Stimulated activated CD8-positive, alpha-beta memory T cell treated with anti-CD3 and anti-CD28 coated beads, Interleukin-15, amount 100 ng/mL, for 24 hours (primary cell): ENCODE measurements at places on chromosomes 11 and 22.

DNA sequence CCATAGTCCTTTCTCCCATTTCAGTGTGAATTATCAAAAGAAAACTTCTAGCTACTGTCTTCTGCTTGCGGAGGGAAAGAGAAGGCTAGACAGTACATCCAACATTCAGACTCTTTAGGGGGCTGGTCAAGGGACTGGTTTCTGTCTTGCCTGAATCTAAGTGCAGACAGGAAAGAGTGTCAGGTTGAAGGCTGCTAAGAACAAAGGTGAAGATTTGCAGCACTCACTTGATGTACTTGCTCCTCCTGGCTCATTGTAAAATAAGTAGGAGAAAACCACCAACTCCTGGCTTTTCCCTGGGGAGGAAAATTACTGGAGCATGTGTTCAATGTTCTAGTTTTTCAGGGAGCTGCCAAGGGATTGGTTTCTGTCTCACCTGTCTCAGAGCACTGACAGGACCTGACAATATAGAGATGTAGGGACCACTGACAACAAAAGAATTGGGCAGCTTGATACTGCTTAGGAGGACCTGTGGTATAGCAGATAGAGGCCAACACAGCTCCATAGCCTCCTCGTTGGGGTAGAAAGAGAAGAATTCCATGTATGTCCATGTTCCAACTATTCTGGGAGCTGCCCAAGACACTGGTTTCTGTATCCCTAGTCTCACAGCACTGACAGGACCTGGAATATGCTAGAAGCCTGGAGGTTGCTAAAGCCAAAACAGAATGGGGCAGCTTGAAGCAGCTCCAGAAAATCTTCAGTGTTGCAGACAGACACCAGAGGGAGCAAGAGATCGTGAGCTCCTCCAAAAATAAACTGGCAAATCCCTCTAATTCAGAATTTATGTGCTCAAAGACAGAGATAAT lies 39.7 kb upstream of the MMP12 start:
- no peak for DNase-seq

GRCh38 chr11:303363-303762 lies 4.0 kb upstream of the IFITM5 start:
- no peak for DNase-seq

DNA sequence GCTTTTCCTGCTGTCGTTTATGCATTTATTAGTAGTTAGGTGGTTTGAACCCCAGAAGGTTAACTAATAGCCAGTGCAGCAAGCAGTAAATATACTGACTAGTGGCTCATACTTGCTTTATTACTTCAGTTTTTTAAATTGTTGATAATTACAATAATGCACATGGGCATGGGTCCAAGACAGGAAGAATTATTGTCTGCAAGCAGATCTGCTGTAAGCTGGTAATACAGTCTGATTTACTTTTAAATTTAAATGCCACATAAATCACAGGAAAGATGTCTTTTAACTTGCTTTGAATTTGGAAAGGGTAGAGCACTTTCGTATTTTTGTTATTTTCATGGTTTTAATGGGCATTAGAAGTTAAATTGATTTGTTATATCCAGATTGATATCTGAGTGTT lies 27.1 kb downstream of the APLP2 start:
- no peak for DNase-seq

GRCh38 chr11:62450543-62451240 lies 31.9 kb downstream of the SCGB1A1 start:
- DNase-seq, result no peak

GRCh38 chr11:94519478-94520084 lies 7.3 kb downstream of the C11orf97 start:
- DNase-seq, result no peak

GRCh38 chr22:25161017-25161915 lies 38.4 kb upstream of the CRYBB3 start:
- DNase-seq, result no peak
